Activated naive CD4-positive, alpha-beta T cell treated with anti-CD3 and anti-CD28 coated beads, Interleukin-2, amount 50 U/mL, for 72 hours (primary cell): ENCODE measurements at places on chromosomes 11 and 22. TPM values are rescaled to one million over a fixed set of nuclear protein-coding genes. Genes with fewer than 3 reads are reported as not detected.

The MEI1 gene
- total RNA-seq: 36.9 TPM

The HBG1 gene
- not detected for total RNA-seq

The DKK3 gene
- not detected for total RNA-seq

The SCGB1C1 gene
- not detected for total RNA-seq
